ENCODE measurements at places on chromosomes 3 and 15. TPM values are rescaled to one million over a fixed set of nuclear protein-coding genes. Genes with fewer than 3 reads are reported as not detected.
A peak's percentile ranks its signal among the peaks of the same experiment; 100 is the strongest.

- no peak for ATAC-seq
Observed at GRCh38 chr3:192054881-192055280, 593.9 kb downstream of the PYDC2 start.

Gene KNG1
- total RNA-seq: not detected

DNA sequence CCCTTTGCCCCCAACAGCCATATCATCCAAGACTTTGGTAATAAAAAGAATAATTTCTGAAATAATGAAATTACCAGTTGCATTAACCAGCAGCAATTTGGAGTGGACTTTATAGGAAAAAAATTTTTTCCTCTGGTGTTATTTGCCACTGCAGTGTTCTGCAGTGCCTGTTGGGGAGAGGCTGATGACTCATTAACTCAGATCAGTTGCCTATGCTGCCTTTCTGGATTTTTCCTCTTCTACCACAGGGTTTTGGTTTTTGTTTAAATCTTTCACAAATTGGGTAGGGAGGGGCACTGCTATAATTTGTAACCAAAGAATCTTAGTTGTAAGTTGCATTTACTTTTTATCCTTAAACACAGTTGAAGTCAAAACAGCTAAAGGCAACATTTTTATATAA, 22.7 kb downstream of the ATP6V1A start:
- ATAC-seq: peak; percentile 69

Gene INSYN1
- 5.1 TPM for total RNA-seq

Gene SKIL
- 35.0 TPM for total RNA-seq
